ENCODE measurements at places on chromosomes 6 and 20.

- peak; percentile 12 for DNase-seq
Measured at GRCh38 chr20:2382833-2383232, 2.1 kb downstream of the TGM6 start.

DNA sequence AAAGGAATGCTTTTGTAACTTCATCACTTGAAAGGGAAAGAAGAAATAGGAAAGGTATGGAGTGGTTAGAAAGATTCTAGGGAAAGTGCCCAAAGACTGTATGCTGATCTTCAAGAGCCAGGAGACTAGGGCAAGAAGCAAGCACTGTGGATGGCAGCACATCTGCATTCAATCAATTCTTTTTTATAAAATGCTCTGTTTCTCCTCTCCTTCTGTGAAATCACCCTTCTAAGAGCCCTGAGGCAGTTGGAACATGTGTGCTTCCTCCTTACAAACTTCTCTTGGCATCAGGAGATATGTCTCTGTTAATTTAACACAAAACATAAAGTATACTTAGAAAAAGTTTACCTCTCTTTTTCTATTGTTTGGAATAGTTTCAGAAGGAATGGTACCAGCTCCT lies 1162.2 kb upstream of the GJE1 start:
- DNase-seq = no peak

- peak; percentile 97 for DNase-seq
Measured at GRCh38 chr6:93550551-93551276, 131.4 kb upstream of the EPHA7 start.

GRCh38 chr20:21179757-21180156 lies 53.9 kb downstream of the KIZ start:
- DNase-seq = no peak

DNA sequence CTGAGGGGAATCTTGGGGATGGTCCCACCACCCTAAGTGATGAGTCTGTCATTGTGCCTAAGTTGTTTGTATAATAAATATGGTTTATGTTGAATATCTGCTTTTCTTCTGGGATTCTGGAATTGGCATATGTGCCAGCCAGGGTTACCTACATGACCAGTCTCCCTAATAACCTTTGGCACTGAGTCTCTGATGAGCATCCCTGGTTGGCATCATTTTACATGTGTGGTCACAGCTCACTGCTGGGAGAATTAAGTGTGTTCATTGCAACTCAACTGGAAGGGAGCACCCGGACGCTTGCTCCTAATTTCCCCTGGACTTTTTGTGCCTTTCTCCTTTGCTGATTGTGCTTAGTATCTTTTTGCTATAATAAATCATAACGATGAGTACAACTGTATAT lies 8.1 kb downstream of the SMAP1 start:
- DNase-seq = no peak

DNA sequence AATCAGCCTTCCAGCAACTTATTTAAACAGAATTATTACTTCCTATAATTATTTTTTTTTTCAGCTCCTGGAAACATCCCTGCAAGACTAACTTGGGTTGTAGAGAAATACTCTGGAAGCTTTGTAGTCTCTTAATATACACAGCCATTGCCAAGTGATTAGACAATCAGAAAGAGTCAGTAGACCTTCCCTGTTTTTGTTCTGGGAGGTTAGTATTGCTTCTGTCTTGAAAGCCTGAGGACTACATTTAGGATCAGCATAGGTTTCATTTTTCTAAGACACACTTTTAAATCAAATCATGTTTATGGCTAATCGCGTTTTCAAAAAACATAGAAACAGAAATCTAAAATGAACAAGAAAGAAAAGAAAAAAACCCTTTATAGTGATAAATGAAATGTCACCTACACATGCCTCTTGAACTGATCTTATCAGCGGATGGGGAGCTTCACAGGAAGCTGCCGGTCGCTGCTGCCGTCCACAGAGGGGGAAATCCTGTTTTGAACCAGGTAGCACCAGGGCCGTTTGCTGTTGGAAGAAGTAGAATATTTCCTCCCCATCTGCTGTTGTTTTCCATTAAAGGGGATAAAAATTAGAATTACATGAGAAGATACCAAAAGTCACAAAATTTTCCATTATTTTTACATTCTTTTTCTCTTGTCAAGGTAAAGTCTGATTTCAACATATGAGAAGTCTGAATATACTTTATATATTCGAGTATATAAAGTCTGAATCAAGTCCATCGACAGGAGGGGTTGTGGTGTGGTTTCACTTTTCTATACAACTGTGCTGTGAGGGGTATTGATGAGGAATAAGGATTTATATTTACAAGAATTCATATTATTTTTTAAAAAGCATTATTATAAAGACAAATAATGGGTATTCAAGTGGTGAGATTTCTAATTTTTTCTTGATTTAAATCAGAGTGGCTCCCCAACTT lies 94.6 kb downstream of the ARMC2 start:
- DNase-seq = peak; percentile 26

DNA sequence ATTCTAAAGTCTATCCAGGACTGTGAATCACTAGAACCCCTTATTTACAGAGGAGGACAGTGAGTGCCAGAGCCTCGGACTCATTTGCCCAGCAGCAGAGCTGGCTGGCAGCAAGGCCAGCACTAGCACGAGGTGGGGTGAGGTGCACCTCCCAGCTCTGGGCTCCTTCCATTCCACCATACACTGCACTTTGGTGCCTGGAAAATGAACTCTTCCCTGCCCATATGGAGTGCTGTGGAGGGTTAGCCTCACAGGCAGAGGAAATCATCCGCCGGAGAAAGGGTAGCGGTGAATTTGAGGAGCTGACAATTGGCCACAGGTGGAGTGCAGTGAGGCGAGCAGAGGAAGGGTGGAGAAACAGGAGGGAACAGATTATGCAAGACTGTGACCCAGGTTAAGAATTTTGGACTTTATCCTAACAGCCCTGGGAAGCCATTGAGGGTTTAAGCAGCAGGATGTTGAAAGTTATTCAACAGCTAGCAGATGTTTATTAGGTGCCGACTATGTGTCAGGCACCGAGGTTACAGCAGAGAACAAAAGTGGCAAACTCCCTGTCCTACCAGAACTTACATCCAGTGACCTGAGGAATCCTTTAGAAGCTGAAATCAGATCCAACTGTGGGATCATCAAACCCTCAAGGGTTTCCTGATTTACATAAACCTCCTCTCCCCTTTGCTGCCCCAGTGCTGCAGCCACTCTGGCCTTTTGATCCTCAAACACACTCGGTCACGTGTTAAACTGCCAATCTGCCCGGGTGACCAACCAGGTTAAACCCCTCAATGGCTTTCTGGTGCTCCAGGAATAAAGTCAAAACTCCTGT lies 6.2 kb downstream of the TRIM26 start:
- peak; percentile 21 for DNase-seq

- no peak for DNase-seq
Measured at GRCh38 chr20:17403461-17403860, 127.7 kb downstream of the BFSP1 start.

- DNase-seq = peak; percentile 38
Measured at GRCh38 chr6:155219299-155219698, 44.5 kb upstream of the CLDN20 start.

DNA sequence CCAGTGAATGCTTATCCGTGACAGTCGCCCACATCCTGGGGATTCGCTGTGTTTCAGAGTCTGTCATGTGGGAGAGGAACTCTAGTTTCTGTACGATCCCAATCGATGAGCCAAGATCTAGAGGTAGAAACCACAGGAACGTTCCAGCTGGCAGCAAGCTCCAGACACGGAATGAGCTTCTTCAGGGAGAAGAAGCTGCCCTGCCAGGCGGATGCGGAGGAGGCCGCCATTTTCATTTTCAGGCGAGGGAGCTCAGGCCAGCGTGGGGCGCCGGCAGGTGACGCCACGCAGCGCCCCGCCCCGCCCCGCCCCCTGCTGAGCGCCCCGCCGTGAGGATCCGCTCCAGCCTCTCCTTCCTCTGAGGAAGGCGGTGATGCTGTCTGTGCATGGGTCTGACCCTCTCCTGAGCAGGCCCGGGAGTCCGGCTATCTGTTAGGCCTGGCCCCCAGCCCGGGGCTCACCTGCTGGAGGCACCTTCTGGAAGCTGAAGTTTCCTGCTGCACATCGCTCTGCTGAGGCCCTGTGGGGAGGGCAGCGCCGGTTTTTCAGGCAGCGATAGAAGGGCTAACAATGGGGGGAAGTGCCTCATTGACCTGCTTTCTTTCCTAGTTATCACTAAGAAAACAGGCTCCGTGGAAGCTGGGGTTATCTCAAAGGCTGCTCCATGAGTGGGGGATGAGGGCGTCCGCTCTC lies 147.5 kb downstream of the ERMARD start:
- no peak for DNase-seq

- no peak for DNase-seq
Measured at GRCh38 chr20:15512916-15513315, 1060.3 kb downstream of the KIF16B start.

- peak; percentile 27 for DNase-seq
Measured at GRCh38 chr20:31934968-31935764, 16.7 kb downstream of the PDRG1 start.

GRCh38 chr20:58026361-58026760 lies 202.1 kb downstream of the ANKRD60 start:
- DNase-seq = no peak

DNA sequence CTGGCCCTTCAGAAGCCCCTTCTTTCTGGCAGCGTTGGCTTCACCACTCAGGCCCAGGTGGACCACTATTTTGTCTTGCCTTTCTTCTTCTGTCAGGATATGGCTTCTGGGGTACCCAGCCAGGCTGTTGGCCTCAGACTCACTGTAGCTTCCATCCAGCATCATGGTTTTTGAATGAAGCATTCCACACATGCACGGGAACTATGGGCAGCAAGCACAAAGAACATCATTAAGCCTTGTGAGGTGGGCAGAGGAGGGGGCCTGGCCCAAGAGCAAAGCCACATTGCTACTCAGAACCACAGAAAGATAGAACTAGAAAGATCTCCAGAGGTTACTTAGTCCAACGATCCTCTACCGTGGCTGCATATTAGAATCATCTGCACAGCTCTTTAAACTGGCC lies 40.6 kb upstream of the GABRR1 start:
- no peak for DNase-seq

DNA sequence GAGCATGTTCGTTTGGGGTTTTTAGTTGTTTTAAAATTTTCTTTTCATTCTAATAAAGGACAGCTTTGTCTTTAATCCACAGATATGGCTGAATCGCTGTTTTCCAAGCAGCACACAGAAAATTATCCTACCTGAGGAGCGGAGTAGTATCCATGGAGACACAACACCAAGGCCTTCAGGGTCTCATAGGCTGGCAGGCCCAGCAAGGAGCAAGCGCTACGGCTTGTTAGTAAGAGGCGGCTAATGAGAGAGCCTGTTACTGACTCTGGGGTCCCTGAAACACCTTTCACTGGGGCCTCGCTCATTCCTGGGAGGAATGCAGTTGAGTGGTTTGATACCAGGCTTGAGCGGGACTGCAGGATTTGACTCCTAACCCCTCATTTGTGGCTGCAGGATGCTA lies 303.8 kb upstream of the CDH4 start:
- no peak for DNase-seq

- DNase-seq = peak; percentile 95
Measured at GRCh38 chr20:47501482-47502270, at the start of gene NCOA3. TSS of gene NCOA3 (plus strand) at chr20:47501887. CDS start at chr20:47622248, 120,361 bp downstream.

- no peak for DNase-seq
Measured at GRCh38 chr6:54493138-54493537, 184.9 kb downstream of the TINAG start.

GRCh38 chr6:13536796-13537526 lies 37.4 kb upstream of the SIRT5 start:
- DNase-seq = no peak

DNA sequence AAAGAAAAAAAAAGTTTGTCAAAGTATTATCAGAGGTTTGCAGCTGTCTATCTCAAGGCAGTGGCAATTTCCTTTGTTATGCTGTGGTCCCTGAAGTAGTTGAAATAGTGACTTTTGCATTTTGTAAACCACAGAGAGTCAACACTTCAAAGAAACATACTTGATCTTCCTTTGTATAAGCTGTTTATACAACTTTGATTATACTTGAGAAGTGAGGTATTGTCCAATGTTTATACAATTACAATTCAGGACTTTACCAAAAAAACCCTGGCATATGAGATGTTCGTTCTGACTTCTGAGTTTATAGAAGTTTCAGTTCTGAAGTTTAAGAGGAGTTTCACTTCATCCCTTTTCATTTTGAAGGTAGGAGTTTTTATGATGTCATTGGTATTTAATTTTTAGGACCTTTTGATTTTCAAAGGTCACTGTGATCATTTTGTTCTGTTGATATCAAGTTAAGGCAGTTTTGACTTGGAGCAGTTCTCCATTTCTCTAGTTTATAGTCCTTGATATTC lies 4.0 kb downstream of the STK4 start:
- no peak for DNase-seq

DNA sequence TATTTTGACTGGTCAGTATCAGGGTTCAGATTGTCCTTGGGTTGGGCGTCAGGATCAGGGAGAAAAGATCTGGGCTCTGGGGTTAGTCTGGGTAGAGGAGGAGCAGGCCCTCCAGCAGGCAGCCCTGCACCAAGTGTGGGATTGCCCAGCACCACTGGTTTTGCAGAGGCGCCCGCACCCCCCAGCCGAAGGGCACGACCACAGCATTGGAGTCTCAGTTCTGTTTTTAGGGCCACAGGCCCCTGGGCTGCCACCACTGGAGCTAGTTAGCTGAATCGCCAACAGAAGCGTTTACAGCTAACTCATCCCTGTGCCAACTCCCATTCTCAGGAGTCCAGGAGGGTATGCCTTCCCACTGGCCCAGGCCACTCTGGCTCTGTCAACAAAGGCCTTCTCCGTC lies 84.2 kb downstream of the TCP11 start:
- no peak for DNase-seq

- peak; percentile 65 for DNase-seq
Measured at GRCh38 chr6:3119040-3119723, 671 bp downstream of the BPHL start.

DNA sequence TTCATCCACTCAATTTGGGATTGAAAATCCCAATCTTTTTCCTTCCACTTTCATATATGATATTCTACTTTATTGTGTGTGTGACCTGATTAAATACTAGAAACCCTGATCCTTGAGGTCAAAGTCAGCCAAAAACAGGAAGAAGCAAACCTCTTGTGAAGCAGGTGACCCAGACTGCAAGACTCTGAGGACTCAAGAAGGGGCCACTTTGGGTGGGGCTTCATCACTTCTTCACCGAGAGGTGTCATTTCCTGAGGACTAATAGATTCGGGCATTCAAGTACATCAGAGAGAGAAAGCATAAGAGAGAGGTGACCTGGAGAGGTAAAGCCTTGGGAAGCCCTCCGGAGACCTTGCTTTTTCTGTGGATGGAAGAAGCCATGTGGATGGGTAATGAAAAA lies 129.0 kb downstream of the CFAP61 start:
- no peak for DNase-seq

DNA sequence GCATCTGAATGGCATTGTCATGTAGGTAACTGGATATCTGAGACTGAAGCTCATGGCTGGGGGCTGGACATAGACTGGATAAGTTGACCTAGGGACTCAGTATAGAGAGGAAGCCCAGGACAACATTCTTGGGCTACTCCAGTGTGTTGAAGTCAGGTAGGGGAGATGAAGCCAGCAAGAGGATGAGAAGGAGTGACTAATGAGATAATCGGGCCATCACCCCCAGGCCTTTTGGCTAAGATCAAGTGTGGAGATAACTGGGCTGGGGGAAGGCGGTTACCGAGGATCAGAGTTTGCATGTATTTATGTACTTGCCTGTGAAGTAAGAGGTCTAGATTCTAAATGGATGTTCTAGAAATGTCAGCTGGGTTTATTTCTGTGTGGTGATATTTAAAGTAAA lies 73.4 kb downstream of the ELOVL2 start:
- DNase-seq = no peak

GRCh38 chr6:14728396-14729024 lies 517.4 kb upstream of the JARID2 start:
- peak; percentile 92 for DNase-seq

All from NCI-H69 (cell line).